CD4-positive, CD25-positive, alpha-beta regulatory T cell (primary cell): ENCODE measurements at places on chromosomes 2 and 18.
A peak's percentile ranks its signal among the peaks of the same experiment; 100 is the strongest.

- no peak for DNase-seq
Observed at GRCh38 chr2:129905664-129906081, 73.8 kb upstream of the RAB6C start.

DNA sequence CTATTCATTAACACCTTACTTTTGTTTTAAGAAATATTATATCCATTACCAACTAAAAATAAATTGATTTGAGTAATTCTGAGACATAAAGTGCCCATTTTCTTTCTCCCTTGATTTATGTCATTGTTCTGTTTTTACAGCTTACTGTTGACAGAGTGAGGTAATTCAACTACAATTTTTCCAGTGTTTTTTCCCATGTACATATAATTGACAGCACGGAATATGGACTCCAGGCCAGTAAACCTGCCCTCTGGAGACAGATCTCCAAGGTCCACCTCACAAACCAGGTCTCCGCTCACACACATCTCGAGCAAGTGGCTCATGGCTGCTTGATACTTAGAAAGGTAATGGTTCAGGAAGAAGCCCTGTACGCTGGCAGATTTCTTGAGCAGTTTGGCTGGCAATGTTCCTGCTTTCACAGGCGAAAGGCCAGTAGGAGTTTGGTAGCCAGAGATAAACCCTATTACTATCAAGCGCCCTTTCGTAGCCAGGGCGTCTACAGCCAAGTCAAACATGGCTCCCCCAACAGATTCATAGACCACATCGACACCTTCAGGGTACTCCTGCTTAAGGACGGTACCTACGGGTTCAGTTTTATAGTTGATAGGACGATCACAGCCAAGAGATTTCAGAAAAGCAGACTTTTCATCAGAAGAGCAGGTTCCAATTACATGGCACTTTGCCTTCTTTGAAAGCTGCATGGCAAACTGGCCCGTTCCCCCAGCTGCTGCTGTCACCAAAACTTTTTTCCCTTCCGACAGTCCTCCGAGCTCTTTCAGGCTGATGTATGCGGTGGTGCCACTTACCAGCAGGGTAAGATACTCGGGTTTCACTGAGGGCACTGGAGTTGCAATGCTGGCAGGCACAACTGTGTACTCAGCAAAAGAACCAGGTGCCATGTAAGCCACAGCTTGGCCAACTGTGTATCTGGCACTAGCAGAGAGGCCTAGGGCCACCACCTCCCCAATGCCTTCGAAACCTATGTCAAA, 7.4 kb downstream of the PTGR3 start:
- no peak for DNase-seq

DNA sequence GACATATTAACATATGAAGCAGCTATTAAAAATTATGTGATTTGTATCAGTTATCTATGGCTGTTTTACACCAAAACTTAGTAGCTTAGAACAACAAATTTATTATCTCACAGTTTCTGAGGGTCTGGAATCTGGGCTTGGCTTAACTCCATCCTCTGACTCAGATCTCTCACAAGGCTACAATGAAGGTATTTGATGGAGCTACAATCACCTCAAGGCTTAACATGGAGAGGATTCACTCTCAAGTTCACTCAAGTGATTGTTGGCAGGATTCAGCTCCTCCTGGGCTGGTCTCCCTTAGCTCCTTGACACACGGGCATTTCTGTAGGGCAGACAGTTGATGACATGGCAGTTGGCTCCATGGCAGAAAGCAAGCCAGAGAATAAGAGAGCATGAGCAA, 133.0 kb upstream of the SLC14A2 start:
- DNase-seq = no peak

DNA sequence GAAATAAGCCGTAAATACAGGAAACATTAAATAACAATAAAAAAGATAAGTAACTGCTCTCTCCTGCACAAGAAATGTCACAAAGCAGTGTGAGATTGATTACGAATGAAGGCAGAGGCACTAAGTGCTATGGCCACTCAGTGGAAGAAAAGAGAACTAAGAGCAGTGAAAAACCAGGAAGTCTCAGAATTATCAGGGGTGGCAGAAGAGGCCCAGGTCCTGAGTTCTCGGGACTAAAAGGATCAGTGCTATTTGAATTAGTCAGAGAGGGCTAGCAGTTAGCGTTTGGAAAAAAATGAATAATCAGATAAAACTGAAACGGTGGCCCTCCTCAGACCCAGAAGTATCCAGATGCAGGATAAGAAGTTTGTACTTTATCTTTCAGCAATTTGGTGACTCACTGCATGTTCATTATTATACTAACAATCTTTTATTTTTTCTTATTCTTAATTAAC, 367.1 kb downstream of the ZEB2 start:
- no peak for DNase-seq

- DNase-seq = no peak
Observed at GRCh38 chr2:76731157-76731556, 791.0 kb downstream of the LRRTM4 start.

DNA sequence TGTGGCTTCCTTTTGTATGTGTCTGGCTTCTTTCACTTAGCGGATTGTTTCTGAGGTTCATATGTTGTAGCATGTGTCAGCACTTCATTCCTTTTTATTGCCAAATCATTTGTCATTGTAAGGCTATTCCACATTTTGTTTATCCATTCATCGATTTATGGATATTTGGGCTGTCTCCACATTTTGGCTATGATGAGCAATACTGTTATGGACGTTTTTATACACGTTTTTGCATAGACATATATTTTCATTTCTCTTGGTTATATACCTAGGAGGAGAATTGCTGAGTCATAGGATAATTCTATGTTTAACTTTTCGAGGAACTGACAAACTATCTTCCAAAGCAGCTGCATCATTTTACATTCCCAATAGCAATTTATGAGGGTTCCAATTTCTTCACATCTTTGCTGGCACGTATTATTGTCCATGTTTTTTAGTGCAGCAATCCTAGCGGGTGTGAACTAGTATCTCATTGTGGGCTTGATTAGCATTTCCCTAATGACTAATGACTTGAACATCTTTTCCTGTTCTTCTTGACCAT, 48.1 kb upstream of the TBC1D8 start:
- DNase-seq = no peak

GRCh38 chr2:189657867-189658266, 3.4 kb upstream of the ASNSD1 start:
- DNase-seq = peak; percentile 20

DNA sequence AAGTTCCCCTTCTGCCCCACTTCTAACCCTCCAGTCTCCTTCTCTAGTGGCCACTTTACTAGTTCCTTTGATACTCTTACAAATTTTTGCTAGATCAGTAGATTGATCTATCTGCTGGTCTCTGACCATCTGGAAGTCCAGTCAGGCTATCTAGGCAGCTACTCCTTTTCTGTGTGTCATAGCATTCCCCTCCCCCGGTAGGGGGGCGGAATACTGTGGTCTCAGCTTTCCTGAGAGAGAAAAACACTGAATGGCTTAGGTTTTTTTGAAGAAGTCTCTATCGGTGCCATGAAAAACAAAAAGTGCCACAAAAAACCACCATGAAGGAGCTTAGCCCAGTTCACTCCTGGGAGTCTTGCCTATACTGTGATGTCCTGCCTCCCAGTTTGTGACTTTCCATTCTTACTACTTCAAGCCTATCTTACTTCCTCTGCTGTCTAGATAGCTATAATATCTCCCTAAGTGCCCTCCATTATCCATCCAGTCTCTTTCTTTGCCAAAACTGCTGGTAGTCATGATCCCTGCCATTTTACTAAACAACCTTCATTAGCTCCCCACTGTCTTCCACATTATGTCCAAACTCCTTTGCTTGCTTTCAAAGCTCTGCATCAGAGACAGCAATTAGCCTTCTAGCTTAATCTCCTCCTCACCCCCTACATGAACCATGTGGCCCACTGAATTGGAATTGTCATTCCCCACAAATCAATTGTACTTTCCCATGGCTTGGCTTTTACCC, 29.9 kb downstream of the TPGS2 start:
- DNase-seq = no peak

GRCh38 chr18:58097907-58098166, 53.8 kb downstream of the NEDD4L start:
- no peak for DNase-seq

DNA sequence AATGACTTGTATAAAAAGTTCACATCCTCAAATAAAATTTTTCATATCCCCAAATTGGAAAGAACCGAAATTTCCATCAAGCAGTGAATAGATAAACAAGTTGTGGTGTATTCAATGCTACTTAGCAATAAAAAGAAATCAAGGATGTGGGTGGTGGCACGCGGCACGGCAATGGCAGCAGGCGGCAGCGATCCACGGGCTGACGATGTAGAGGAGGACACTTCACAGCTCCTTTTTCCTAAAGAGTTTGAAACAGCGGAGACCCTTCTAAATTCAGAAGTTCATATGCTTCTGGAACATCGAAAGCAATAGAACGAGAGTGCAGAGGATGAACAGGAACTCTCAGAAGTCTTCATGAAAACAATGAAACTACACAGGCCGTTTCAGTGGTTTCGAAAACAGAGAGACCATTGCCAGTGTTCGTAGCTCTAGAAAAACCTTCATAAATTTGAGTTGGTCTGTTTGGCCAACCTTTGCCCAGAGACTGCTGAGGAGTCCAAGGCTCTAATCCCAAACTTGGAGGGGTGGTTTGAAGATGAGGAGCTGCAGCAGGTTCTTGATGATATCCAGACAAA, 9.8 kb upstream of the IL36A start:
- DNase-seq = no peak

GRCh38 chr2:43764086-43764705, 9.6 kb upstream of the DYNC2LI1 start:
- DNase-seq = no peak

DNA sequence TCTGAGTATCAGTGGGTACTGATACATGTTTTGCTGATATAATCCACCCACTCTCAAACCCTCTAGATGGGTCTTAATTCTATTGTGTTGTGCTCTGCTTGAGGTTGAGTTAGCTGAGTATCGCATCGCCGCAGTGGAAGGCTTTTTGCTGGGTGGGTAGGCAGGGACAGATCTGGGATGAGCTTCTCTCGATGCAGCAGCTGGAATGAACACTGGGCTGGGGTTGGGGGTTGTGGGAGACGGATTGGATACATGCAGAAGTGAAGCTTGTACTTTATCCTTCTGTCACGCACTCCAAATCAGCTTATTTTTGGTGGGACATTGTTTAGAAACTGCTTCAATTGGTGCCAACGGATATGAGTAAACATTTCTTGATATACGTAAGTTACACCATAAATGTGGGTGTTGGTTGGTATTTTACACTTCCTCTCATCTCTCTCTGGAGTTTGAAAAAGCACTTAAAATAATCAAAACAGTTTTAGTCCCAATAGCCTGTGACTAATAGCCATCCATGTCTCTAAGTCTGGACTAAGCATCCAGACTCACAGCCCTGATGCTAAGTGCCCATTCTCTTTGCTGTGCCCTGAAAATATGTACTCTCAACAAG, 107.1 kb downstream of the POLE4 start:
- no peak for DNase-seq

- no peak for DNase-seq
Observed at GRCh38 chr2:15812187-15812780, 128.1 kb upstream of the MYCN start.

GRCh38 chr2:28085201-28085600, 194.7 kb downstream of the BABAM2 start:
- no peak for DNase-seq

DNA sequence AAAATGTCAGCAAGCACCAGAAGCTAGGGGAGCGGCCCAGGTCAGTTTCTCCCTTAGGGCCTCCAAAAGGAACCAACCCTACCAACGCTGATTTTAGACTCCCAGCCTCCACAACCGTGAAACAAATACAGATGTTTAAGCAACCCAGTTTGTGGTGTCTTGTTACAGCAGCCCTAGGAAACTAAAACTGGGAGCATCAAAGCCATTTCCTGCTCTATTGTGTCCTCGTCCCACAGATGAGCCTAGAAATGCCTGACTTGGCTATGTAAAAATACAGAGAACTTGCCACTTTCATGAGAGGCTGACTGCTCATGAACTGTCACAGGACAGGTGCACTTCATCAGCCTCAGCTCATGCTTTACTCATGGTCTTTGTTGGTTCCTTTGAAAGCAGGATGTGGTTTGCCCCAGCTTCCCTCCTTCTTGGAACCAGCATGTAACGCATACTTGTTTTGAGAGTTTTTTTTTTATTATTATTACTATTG, 97.6 kb upstream of the SLC39A10 start:
- peak; percentile 90 for DNase-seq

DNA sequence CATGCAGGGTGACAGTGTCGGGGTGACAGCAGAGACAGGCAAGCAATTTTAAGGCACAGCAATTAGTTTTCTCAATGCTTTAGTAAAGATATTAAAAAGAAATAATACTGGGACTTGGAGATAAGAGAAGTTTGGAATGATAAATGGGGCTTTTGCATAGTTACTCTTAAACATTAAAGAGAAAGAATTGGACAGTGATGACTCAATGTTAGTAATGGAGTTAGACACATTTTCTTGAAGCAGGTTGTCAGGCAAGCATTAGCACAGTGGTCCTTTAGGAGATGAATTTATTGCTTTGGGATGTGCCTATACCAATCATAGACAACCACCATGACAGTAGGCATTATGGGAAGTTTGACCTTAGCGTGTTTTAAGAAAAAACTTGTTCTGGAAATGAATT, 228.3 kb upstream of the RAB12 start:
- no peak for DNase-seq

- DNase-seq = no peak
Observed at GRCh38 chr2:41873102-41874031, 174.5 kb upstream of the PKDCC start.

DNA sequence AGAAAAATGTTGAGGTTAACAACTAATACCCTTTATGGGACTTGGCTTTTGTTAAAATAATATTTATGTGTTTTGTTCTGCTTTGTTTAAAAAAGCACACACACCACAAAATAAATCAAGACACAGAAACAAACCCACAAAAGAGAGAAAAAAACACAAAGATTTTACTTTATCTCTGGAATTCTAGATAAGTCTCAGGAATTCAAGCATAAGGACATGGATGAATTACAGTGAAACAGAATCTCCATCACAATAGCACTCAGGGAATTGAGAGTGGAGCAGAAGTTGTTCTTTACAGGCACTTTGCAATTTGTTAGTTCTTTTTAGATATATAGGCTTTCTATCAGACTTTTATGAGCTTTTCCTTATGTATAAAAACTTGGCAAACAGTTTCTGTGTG, 360.9 kb upstream of the ZC3H15 start:
- DNase-seq = no peak

- DNase-seq = no peak
Observed at GRCh38 chr2:224882291-224883171, 159.7 kb downstream of the DOCK10 start.

GRCh38 chr18:59768409-59768808, 71.2 kb upstream of the CCBE1 start:
- no peak for DNase-seq

GRCh38 chr2:3585261-3586109, 9.4 kb upstream of the COLEC11 start:
- no peak for DNase-seq

- no peak for DNase-seq
Observed at GRCh38 chr2:241946306-241947003, 76.9 kb downstream of the RTP5 start.

- peak; percentile 52 for DNase-seq
Observed at GRCh38 chr2:64454386-64455332, 697 bp downstream of the LGALSL start.

- no peak for DNase-seq
Observed at GRCh38 chr18:36786686-36787085, 42.1 kb downstream of the TPGS2 start.
